ENCODE measurements at places on chromosomes 6 and 20. TPM values are rescaled to one million over a fixed set of nuclear protein-coding genes. Genes with fewer than 3 reads are reported as not detected.
A peak's percentile ranks its signal among the peaks of the same experiment; 100 is the strongest.

Gene XKR7
- total RNA-seq, result 0.04 TPM

GRCh38 chr6:166916824-166917223 lies 39.5 kb downstream of the RNASET2 start:
- no peaks in the 10 kb centered on the region for H3K36me3 ChIP-seq
- no peak for DNase-seq
- no peak overlapping the region for H3K27ac ChIP-seq
- no peaks in the 10 kb centered on the region for H3K27me3 ChIP-seq

DNA sequence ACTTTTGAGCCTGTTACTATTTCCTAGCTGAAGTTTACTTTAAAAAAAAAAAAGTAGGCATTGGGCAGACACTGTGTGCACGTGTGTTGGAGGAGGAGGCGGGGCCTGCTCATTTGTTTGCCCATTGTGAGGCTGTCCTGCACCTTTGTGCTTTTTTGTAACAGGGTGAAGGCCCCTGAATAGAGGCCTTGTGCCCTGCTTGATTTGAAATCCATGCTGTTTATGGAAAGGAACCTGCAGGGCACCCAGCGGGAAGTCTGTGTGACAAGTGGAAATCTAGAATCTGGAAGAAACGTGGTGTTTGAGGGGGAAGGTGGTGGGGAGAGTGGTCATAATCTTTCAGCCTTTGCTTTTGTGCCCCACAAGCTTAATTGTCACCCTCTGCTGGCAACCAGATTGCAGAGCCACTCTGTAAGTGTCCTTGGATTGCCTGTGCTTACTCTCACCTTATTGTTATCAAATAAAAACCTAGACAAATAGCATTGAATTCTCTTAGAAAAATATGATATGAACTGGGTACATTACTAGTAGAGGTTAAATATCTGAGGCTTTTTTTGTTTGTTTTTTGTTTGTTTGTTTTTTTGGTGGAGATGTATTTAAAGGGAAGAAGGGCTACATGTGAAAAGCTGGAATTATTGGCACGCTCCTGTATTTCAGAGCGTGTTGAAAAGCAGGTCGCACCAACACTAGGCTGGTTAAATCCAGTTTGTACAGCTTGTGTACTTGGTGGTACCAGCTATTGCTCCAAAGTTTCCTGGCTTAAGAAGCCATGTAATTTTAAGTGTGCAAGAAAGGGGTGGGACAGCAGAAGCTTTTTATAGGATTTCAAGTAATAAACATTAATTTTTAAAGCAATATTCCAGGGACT lies 156.3 kb downstream of the ARID1B start:
- DNase-seq, result peak; percentile 39
- no peaks in the 10 kb centered on the region for H3K27me3 ChIP-seq
- no peak overlapping the region for H3K4me3 ChIP-seq

Gene FKBP1A
- total RNA-seq, result 264 TPM

DNA sequence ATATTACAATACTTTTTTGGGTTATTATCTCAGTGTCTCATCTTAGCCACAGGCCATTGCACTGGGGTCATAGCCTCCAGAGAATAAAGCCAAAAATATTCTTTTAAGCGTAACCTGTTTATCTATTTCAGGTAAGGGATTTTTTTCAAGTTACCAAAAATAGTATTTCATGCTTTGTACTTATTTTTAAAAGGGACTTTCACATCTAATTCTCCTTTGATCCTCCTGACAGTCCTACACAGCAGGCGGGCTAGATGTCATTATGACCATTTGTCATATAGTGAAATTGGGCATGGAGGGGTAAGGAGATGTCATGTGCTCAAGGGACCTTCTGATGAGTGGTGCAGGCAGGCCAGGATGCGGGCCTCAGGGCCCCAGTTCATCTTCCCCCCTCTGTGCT lies 68.9 kb downstream of the TBC1D7 start:
- DNase-seq, result no peak
- H3K4me1 ChIP-seq, result no peaks in the 10 kb centered on the region
- H3K27me3 ChIP-seq, result no peaks in the 10 kb centered on the region
- no peak overlapping the region for H3K27ac ChIP-seq

Gene GHRH
- not detected for total RNA-seq

DNA sequence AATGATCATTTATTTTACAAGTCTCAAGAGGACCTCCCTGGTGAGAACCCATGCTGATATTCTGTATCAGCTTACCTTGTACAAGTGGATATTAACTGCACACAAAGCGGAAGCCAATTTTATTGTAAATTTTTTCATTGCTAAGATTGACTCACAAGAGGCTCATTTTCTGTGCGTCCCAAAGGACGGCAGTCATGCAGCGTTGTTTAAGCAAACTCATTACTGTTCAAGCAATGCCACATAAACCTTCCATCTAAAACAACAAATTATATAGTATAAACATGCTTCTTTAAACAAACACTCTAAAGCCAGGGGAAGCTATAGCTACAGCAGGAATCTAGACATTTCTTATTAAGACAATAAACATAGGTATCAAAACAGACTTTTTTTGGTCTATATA lies 575.3 kb downstream of the FRK start:
- H3K36me3 ChIP-seq, result no peaks in the 10 kb centered on the region
- no peak overlapping the region for H3K27ac ChIP-seq
- DNase-seq, result peak; percentile 36
- no peak overlapping the region for H3K4me3 ChIP-seq
